Tracheal epithelial cell (primary cell): ENCODE measurements at places on chromosomes 2 and 18. TPM values are rescaled to one million over a fixed set of nuclear protein-coding genes. Genes with fewer than 3 reads are reported as not detected.

MAP3K19 gene
- total RNA-seq: under 0.01 TPM in 1 of 2 replicates, not detected in the other

CIB4 gene
- total RNA-seq: not detected in 2 replicates

KIAA1328 gene
- total RNA-seq: 3.9 and 4.5 TPM in 2 replicates

STARD6 gene
- 0.43 TPM in 1 of 2 replicates, not detected in the other for total RNA-seq

CPO gene
- not detected in 2 replicates for total RNA-seq

CXCR4 gene
- total RNA-seq: 0.48 TPM in 1 of 2 replicates, not detected in the other

ITPRIPL1 gene
- total RNA-seq: 1.9 and 3.6 TPM in 2 replicates

EVX2 gene
- total RNA-seq: not detected in 2 replicates

CRYGD gene
- total RNA-seq: not detected in 2 replicates

RTP5 gene
- total RNA-seq: not detected in 2 replicates

MTIF2 gene
- 43.6 and 78.6 TPM in 2 replicates for total RNA-seq

LIMS4 gene
- total RNA-seq: not detected in 2 replicates

CXCR2 gene
- under 0.01 and 0.48 TPM in 2 replicates for total RNA-seq

KIF5C gene
- total RNA-seq: 0.24 TPM in 1 of 2 replicates, not detected in the other

RAD51AP2 gene
- 0.21 and 0.24 TPM in 2 replicates for total RNA-seq

FAM237A gene
- not detected in 2 replicates for total RNA-seq

LRRC30 gene
- total RNA-seq: not detected in 2 replicates

TMBIM1 gene
- 676 and 698 TPM in 2 replicates for total RNA-seq

MEIS1 gene
- total RNA-seq: 8.9 and 26.4 TPM in 2 replicates

KHK gene
- 0.85 and 1.7 TPM in 2 replicates for total RNA-seq

CASP10 gene
- total RNA-seq: 4.9 and 7.5 TPM in 2 replicates

ALPI gene
- not detected in 2 replicates for total RNA-seq

NT5C1B gene
- total RNA-seq: not detected in 2 replicates

CYRIA gene
- total RNA-seq: 2.1 and 4.3 TPM in 2 replicates
